ENCODE measurements at places on chromosomes 6 and 20. TPM values are rescaled to one million over a fixed set of nuclear protein-coding genes. Genes with fewer than 3 reads are reported as not detected.

The GRM1 gene
- not detected for total RNA-seq

The AHCY gene
- total RNA-seq = 298 TPM

The PFDN6 gene
- 141 TPM for total RNA-seq

The APOM gene
- total RNA-seq = 3.8 TPM

The OR2J1 gene
- total RNA-seq = not detected

The CAP2 gene
- total RNA-seq = 11.1 TPM

The OVOL2 gene
- total RNA-seq = 0.35 TPM

The TRDN gene
- total RNA-seq = not detected

The BMP2 gene
- 0.33 TPM for total RNA-seq

The FLRT3 gene
- total RNA-seq = 2.6 TPM

The PI3 gene
- 2.2 TPM for total RNA-seq

The DAAM2 gene
- 0.13 TPM for total RNA-seq

The LIN28B gene
- total RNA-seq = 1.3 TPM

The CALHM6 gene
- not detected for total RNA-seq

The MCCD1 gene
- total RNA-seq = not detected

The CLVS2 gene
- total RNA-seq = 0.15 TPM

The LTA gene
- 0.10 TPM for total RNA-seq

The DEFB132 gene
- total RNA-seq = not detected

The CPXM1 gene
- total RNA-seq = 0.04 TPM

The COL21A1 gene
- 0.56 TPM for total RNA-seq

The LY86 gene
- total RNA-seq = not detected

The MTO1 gene
- 11.0 TPM for total RNA-seq

The HNF4A gene
- 23.6 TPM for total RNA-seq

The C6orf132 gene
- total RNA-seq = 2.8 TPM

The RNF217 gene
- 6.8 TPM for total RNA-seq

The BPI gene
- not detected for total RNA-seq

The DOK5 gene
- not detected for total RNA-seq

The NHSL1 gene
- 3.8 TPM for total RNA-seq

The ATG5 gene
- total RNA-seq = 21.2 TPM

The TCF21 gene
- total RNA-seq = 0.04 TPM

The CAPN11 gene
- not detected for total RNA-seq

The GSTA2 gene
- total RNA-seq = not detected

The TMEM74B gene
- 3.3 TPM for total RNA-seq

The TUBB2B gene
- 16.9 TPM for total RNA-seq

The BCLAF1 gene
- total RNA-seq = 87.1 TPM

The XKR7 gene
- not detected for total RNA-seq

The OPRL1 gene
- 1.5 TPM for total RNA-seq
